ENCODE measurements at places on chromosomes 12 and 14.

DNA sequence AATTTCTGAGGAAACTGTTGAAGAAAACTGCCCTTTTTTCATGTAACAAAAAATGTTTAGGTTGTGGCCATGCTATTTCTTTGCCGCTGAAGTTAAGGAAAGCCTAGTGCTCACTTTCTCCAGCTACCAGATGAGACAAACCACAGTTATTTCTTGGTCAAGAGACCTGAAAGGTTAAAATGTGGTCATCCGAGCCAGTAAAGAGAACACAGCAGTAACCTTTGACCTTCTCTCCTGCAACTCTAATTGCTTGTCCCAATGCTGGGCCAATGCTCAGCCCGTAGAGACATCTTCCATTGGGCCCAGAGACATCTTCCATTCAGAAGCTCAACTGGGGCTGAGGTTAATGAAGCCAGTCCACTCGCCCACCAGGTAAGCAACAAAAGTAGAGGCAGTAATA lies 109.8 kb upstream of the CPSF6 start:
- DNase-seq: no peak

DNA sequence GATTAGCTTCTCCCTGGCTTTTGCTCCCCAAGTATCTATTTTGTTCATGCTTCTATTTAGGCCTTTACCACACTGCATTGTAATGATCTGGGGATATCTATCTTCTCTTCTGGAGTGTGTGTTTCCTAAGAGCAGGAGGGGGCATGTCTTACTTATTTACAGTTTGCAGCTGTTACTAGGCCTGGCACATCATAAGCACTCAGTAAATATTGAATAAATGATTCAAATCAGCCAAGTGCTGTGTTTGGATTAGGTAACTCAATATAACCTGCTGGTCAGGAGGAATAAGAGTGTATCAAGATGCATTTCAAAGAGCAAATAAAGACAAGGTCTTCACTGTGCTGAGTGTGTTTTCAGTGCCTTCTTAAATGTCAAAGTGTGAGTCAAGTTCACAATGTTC lies 186.1 kb downstream of the FOXG1 start:
- DNase-seq: no peak

DNA sequence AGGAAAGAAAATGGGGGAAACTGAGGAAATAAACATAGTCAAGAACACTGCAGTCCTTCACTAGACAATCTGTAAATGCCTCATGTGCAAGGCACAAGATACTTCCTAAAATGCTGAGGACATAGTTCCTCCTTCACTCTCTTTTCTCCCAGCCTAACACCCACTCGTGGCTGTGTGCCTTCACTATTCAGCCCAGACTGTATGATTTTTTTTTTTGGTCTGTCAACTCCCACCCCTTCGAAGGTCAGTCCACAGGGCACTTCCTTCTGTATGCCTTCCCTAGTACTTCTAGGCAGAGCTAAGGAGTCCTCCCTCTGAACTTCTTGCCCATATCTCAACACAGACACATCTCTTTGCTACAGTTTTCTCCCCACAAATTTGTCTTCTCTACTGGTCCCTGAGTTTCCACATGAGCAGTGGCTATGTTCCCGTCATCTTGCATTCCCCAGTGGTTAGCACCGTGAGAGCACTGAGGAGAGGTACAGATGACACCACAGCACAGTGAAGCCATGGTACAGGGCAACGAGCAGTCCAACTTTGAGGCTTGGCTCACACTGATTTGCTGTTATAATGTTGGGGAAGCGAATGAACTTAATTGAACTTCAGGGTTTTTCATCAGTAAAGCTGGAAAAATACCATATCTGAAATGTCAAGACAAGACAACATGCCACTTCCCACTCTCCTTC lies 24.1 kb upstream of the SYCP3 start:
- DNase-seq: no peak

DNA sequence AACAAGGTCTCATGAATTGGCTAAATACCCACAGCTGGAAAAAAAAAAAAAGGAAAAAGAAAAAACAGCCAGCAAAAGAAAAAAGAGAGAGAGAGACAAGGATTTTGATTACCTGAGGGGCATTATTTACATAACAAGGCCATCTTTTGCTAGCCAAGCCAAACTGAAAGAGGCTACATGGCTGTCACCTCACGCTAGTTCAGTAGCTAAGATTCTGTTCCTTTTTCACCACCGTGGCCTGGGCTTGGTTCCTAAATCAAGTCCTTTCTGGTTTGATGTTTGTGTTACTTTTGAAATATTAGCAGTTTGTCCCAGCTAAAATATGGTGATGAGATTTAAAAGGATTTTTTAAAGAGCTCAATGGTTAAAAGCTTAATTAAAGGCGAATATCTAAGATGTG lies 2.0 kb upstream of the SDS start:
- no peak for DNase-seq

GRCh38 chr12:132219323-132219722 lies 75.1 kb downstream of the NOC4L start:
- no peak for DNase-seq

All from testis (tissue), 5 donors.